ENCODE measurements at places on chromosomes 2 and 18. TPM values are rescaled to one million over a fixed set of nuclear protein-coding genes. Genes with fewer than 3 reads are reported as not detected.

TANC1 gene
- 21.2 TPM for total RNA-seq

SCN2A gene
- not detected for total RNA-seq

CFAP53 gene
- total RNA-seq, result 1.9 TPM

DSG1 gene
- total RNA-seq, result not detected

FRZB gene
- total RNA-seq, result 0.15 TPM

CXCR1 gene
- not detected for total RNA-seq

MPHOSPH10 gene
- total RNA-seq, result 16.0 TPM

ARID5A gene
- 5.1 TPM for total RNA-seq

ANKRD62 gene
- total RNA-seq, result 0.20 TPM

CYP27C1 gene
- 0.94 TPM for total RNA-seq

MAPRE3 gene
- total RNA-seq, result 17.1 TPM

All from PC-9 (cell line).